ENCODE measurements at places on chromosomes 13 and 19.
A peak's percentile ranks its signal among the peaks of the same experiment; 100 is the strongest.

- DNase-seq: no peak
These were observed 422.2 kb downstream of the KLF5 start for GRCh38 chr13:73480779-73481559.

DNA sequence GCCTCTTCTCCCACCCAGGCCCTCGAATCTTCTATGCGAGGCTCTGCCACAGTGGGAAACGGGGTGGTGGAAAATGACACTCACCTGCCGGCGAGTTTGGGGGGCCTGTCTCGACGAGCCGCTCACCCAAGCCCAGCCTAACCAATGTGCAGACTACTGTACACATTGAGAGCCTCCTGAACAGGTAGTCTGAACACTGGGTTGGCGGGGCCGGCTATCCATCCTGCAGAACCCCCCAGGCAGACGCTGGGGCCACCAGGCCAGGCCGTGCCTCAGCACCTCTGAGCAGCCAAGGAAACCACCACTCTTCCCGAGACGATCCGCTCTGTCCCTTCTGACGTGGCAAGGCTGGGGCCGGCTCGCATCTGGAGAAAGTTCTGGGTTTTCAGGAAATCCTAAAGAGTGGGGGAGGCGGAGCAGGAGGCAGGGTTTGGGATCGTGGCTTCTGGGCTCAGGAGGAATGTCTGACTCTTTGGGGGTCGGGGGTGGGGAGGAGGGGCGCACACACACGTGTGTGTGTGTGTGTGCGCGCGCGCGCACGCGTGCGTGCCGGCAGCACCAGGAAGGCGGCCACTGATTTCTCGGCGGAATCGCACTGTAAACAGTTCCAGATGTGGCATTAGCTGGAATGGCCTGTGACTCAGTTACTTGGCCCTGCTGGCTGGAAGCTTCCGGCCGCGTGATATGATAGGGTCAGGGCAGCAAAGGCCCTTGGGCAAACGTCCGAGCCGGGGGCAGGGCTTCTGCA is 18.5 kb downstream of the TMED1 start:
- no peak for DNase-seq

GRCh38 chr13:108142702-108143436 is 72.5 kb downstream of the LIG4 start:
- DNase-seq: no peak

DNA sequence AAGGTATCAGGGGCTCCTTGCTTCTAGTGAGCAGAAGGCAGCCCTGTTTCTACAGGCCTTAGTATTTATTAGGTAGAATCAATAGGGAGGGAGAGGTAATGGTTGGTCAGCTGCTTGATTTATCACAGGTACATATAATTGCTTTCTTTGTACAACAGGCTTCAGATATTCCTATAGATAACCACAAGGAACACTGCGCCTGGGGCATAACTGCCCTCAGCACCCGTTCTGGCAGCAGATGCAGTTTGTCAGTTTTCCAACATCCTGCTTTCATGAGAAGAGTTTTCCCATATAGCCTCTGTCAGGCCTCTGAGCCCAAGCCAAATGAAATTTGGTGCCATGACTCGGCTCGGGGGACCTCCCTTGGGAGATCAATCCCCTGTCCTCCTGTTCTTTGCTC is 12.4 kb upstream of the ZNF486 start:
- no peak for DNase-seq

DNA sequence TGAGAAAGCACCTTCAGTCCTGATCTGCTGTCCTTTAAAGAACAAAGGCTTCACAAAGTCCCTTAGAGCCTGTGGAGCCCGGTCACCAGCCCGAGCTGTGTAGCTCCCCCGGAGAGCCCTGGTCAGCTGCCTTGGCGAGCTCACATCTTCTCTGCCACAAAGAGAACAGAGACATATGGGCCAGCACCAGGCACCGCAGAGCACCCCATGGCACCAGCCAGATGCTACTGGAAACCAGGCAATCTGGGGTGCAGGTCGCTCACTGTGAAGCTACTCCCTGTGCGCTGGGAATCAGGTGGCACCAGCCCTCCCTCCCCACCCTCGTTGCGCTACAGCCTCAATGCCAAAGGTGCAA is 44.3 kb upstream of the F7 start:
- no peak for DNase-seq

DNA sequence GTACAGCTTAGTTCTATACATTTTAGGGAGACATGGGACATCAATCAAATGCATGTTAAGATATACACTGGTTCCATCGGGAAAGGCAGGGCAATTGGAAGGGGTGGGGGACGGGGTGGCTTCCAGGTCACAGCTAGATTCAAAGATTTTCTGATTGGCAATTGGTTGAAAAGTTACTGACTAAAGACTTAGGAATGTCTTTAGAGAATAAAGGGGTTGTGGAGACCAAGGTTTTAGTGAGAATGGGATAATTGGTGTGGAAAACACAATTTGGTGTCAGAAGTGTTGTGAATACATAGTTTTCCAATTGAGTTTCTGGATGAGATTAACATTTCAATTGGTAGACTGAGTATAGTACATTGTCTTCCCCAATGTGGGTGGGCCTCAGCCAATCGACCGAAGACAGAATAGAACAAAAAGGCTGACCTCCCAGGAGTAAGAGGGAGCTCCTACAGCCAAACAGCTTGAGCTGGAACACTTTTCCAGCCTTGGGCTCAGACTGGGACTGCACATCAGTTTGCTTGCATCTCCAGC is 988 bp upstream of the CCDC169 start:
- DNase-seq: no peak

DNA sequence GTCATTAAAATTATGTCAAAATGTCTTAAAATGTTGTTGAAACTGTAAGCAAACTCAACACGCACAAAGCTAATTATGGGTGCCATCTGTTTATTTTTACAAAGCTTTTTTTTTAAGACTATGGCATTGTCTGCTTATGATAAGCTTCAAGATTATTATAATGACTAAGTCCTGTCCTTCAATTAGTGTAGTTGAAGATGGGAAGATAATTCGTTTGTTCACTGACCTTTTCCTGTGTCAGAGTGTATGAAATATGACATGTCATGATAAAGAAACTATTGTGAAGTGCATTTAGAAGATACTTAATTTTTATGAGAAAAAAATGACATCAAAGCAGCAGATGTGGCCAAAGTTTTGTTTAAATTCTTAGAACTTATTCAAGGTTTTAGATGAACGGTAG is 211.3 kb downstream of the PCCA start:
- peak; percentile 59 for DNase-seq

DNA sequence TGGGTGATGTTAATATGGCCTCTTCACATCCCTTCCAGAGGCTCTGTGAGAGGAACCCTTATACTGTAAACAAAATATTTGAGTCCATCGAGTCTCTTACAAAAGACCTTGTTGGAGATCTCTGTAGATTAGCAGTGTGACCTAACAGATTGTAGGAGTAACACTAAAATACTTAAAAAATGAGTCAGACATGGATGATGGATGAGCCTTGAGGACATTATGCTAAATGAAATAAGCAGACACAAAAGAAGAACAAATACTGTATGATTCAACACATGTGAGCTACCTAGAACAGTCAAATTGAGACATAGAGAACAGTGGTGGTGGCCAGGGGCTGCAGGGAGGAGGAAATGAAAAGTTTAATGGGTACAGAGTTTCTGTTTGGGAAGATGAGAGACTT is 152.2 kb upstream of the UBL3 start:
- DNase-seq: no peak

GRCh38 chr13:94896719-94897317 is 184.5 kb upstream of the SOX21 start:
- DNase-seq: no peak

Measured in NCI-H524 treated with DMSO at 0.1 percent for 48 hours (cell line).